Neural crest cell (in vitro differentiated cells): ENCODE measurements at places on chromosomes 1 and 21. TPM values are rescaled to one million over a fixed set of nuclear protein-coding genes. Genes with fewer than 3 reads are reported as not detected.

The BMP8B gene
- 1.2 and 1.4 TPM in 2 replicates for total RNA-seq

GRCh38 chr1:33241866-33242265, 14.4 kb upstream of the ZNF362 start:
- DNase-seq, result no peak

DNA sequence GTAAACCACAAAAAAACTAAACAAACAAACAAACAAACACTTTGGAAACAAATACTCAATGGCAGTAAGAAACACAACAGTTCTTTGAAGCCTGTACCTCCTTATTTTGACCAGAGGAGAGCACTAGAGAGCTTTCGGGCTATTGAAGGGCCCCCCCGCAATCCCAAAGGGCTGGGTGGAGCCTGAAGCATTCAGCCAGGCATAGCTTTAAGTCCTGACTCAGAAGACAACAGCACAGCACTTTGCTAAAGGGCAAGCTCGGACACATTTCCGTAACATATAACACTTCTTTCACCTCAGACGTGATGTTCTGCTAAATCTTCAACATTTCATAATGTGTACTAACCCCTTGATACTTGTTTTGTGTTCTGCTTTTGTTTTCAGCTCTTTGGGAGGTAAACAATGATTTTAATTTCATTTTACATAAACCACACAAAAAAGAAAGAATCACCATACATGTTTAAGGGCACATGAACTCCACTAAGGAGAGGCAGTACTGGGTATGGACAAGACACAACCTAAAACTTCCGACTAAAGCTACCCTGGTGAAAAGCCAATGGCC, 9.7 kb upstream of the SHCBP1L start:
- DNase-seq, result peak; percentile 38

The ITGB3BP gene
- total RNA-seq, result 55.8 and 57.6 TPM in 2 replicates

DNA sequence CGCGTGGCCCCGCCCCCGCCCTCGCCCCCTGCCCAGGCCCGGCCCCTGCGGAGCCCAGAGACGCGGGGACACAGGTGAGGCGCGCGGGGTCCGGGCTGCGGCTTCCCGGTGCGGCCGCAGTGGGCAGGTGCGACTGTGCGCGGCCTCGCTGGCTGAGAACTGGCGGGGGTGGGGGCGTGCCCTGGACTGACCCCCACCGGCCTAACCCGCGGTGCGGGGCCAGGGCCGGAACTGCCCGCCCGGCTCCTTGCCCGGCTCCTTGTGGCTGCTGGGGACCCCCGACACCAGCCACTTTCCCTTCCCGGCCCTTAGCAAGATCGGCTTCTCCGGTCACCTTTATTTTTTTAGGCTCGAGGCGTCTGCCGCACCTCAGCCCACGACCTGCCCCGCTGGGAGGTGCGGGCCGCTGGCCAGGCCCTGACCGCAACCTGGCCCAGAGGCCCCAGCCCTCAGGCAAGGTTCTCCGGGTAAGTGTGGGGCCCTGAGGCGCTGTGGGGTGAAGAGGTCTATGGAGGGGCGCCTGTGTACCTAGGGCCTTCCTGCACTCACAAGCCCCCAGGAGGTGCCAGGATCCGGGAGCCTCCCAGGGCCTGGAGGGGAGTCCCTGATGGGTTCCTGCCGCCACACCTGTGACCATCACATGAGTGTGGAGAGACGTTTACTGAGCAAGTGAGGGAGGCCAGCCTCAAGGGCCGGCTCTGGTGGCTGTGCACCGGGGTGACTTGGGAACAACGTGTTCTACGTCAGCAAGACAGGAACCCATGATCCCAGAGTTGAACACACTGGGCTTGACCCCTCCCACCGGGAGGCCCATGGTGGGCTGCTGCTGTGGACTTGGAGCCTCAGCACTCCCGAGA, at the start of gene SMIM1:
SMIM1 (plus strand) TSS at position 35 of the 857 bp plus-strand sequence. CDS start 2,625 bp downstream, outside the sequence.
- DNase-seq, result no peak

The THEM5 gene
- not detected in 2 replicates for total RNA-seq

The KLF17 gene
- total RNA-seq, result 0.34 TPM in 1 of 2 replicates, not detected in the other

GRCh38 chr1:43587594-43587993, 56.9 kb downstream of the PTPRF start:
- no peak for DNase-seq

The TPM3 gene
- total RNA-seq, result 364 and 373 TPM in 2 replicates

The TSTD1 gene
- total RNA-seq, result 6.7 and 7.2 TPM in 2 replicates

DNA sequence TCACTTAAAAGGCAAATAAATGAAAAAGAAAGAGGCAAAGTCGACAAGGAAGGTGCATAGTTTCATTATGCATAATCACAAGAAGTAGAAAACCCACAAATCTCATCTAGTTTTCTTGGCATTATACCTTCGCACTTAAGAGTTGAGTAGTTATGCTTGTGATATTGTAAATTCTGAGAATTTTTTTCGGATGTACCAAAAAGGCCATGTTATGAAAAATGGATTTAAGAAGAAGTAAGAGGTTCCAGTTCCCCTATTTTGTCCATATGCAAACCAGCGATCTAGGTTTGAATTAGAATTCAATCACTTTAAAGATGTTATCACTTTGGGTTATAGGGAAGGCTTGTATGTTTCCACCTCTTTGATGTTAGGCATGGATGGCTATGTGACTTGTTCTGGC, 7.9 kb upstream of the ERICH3 start:
- DNase-seq, result no peak

GRCh38 chr1:150160964-150161621, 11.4 kb downstream of the PLEKHO1 start:
- DNase-seq, result no peak

DNA sequence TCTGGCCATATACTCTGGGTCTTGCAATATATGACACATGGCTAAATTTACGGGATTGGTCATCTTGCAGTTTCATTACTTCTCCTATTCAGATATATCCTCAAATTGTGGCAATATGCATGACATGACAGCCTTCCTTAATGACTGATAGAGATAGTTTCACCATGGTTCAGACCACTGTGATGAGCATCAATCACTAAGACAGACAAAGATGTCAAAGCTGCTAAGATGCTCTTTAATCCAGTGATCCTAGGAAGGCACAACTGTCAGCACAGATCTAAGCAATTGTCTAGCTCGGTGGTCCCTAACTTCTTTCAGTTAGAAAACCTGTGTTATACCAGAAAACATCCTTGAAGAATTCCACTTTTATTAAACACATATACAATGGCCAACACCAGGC, 70.9 kb upstream of the ADGRL2 start:
- no peak for DNase-seq

- no peak for DNase-seq
These were observed 209.9 kb upstream of the COA6 start for GRCh38 chr1:234163267-234163919.

The USP16 gene
- 29.5 and 31.7 TPM in 2 replicates for total RNA-seq

The NPHS2 gene
- not detected in 2 replicates for total RNA-seq

GRCh38 chr1:89276690-89277089, 4.0 kb upstream of the GBP5 start:
- no peak for DNase-seq

DNA sequence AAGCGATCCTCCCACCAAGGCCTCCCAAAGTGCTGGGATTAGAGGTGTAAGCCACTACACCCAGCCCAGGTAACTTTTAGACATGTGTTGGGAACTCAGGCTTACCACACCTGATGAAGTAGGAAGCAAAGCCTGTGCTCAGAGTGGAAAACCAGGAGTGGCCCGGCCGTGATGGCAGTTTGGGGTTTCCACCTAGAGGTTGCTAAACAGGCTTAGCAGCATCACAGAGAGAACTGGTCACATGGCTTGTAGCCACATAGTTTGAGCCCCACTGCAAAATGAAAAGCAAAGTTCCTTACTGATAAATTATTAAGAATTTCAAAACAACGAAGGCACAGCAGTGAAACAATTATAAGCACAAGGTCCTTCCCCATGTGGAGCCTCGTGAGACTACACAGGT, 142.6 kb upstream of the CXADR start:
- no peak for DNase-seq

DNA sequence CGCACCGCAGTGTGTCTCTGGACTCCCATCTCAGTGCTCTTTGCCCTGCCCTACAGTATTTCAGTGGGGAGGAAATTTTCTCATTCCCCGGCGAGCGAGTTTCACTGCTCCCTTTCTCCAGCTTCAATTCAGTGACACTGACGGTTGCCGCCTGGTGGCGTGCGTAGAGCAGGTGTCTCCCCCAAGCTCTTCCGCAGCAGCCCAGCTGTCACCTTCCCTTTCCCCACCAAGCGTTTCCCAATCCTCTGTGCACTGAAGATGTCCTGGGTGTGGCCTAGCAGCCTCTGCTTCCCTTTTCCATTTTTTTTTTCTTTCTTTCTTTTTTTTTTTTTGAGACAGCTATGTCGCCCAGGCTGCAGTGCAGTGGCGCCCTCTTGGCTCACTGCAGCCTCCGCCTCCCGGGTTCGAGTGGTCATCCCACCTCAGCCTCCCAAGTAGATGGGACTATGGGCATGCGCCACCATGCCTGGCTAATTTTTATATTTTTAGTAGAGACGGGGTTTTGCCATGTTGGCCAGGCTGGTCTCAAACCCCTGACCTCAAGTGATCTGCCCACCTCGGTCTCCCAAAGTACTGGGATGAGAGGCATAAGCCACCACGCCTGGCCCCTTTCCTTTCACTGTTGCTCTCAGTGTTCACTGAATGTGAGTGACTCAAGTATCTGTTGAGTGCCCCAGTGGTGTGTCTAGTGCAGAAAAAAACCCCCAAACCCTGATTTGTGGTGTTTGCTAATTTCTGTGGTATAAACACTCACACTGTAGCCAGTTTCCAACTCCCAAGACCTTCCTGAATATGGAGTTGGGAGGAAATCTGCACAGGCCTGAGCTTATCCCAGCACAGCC, 30.1 kb downstream of the TNFRSF1B start:
- no peak for DNase-seq

GRCh38 chr1:114499478-114499877, 11.5 kb downstream of the TRIM33 start:
- no peak for DNase-seq

DNA sequence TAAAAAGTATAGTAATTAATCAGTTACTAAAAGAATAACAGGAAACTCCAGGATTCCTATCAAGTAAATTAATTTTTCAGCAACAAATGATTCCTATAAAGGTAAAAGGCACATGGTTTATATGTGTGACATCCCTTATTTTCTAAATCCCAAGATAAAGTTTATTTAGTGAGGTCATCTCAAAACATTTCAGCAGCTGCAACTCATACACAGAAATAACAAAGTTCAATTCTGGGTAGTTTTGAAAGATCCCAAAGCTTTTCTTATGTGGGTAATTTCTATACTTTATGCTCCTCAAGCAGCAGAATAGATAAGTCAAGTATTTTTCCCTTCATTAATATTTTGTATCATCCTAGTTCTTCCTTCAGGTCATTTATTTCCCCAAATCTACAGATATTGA, 117.7 kb downstream of the EIF4G3 start:
- DNase-seq, result no peak

The DMBX1 gene
- not detected in 2 replicates for total RNA-seq

DNA sequence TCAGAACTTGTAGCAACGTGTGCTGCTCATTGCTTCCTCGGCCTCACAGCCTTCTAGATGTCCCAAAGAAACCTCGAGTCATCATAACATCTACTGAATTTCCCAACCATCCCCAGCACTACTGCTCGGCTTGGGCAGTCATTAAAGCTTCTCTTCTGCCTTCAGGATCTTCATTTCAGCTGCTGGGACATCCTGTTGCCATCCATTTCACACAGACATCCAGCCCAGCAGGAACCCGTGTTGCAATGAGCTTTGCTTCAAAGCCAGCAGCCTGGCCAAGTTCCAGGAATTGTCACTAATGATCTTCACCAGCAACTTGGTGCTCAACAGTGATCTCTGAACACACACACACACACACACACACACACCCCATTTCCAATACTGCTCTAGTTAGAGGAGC, 18.5 kb downstream of the WLS start:
- DNase-seq, result no peak

GRCh38 chr1:7940745-7941436, at the start of gene TNFRSF9:
TNFRSF9 (minus strand) TSS chr1:7940839; CDS start chr1:7939994, 845 bp downstream.
- DNase-seq, result no peak

DNA sequence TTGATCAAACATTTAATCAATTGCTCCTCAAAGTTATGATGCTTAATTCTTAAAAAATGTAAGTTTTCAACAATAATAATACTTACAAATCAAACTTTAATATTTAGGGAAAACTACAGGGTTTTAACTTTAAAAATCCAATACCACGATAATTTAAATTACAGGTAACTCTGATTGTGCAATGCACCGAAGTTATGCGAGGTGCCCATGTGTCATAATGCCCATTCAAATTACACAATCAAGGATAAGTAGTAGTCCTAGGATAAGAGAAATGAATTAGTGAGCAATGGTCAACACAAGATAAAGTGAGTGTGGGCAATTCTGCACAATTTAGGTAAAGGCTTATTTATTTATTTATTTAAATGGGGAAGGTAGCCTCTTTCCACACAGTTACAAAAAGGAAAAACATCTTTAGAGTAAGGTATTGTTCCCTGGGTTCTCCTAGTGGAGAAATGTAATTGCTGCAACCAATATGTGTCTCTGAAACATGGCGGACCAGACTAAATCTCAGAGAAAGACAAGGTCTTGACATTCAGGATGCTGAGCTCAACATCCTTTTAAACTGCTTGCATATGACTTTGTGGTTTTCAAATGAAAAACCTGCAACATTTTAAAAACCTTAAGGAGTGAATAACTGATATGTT, 164.2 kb downstream of the TTLL7 start:
- DNase-seq, result no peak

- no peak for DNase-seq
These were observed 1.1 kb upstream of the C2CD2 start for GRCh38 chr21:41954654-41955499.

GRCh38 chr1:70930062-70930461, 117.6 kb downstream of the PTGER3 start:
- DNase-seq, result no peak

DNA sequence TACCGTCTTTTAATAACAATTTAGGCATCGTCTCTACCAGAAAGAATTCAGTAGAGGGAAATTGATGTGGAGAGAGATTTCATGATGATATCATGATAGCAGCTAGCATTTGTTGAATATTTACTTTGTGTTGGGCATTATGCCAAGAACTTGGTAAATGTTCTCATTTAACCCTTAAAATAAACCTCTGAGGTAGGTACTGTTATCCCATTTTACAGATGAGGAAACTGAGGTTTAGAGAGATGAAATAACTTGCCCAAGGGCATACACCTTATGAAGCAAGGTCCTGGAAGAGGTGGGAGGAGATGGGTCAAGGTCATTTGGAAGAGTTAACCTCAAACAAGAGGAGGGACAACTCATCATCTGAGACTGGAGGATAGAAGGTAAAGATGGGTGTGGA, 34.8 kb downstream of the TSNAX start:
- DNase-seq, result no peak

GRCh38 chr1:54937469-54937868, 43.0 kb upstream of the TMEM61 start:
- no peak for DNase-seq

DNA sequence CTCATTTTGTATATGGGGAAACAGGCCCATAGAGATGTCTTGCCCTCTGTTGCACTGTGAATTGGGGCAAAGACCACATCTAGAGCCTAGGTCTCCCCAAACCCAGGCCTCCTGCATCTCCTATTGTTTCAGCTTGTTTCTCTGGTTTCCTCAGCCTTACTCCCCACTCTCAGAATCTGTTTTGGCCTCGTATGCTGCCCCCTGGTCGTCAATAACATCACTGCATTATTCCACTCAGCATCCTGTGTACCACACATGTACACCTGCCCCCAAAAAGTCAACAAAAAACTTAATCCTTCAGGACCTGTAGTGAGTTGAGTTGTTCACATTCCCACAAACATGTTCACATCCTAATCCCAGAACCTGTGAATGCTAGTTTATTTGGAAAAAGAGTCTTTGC, 184.8 kb downstream of the BRINP2 start:
- DNase-seq, result peak; percentile 26

The RPS6KA1 gene
- total RNA-seq, result 41.6 and 43.8 TPM in 2 replicates

The ROR1 gene
- 10.8 and 11.0 TPM in 2 replicates for total RNA-seq

The INPP5B gene
- 18.8 and 19.1 TPM in 2 replicates for total RNA-seq

GRCh38 chr1:981955-982558, at the start of gene PERM1:
PERM1 (minus strand) TSS chr1:982093; CDS start chr1:981029, 1,064 bp downstream.
- DNase-seq, result no peak
